ENCODE measurements at places on chromosomes 11 and 22.

DNA sequence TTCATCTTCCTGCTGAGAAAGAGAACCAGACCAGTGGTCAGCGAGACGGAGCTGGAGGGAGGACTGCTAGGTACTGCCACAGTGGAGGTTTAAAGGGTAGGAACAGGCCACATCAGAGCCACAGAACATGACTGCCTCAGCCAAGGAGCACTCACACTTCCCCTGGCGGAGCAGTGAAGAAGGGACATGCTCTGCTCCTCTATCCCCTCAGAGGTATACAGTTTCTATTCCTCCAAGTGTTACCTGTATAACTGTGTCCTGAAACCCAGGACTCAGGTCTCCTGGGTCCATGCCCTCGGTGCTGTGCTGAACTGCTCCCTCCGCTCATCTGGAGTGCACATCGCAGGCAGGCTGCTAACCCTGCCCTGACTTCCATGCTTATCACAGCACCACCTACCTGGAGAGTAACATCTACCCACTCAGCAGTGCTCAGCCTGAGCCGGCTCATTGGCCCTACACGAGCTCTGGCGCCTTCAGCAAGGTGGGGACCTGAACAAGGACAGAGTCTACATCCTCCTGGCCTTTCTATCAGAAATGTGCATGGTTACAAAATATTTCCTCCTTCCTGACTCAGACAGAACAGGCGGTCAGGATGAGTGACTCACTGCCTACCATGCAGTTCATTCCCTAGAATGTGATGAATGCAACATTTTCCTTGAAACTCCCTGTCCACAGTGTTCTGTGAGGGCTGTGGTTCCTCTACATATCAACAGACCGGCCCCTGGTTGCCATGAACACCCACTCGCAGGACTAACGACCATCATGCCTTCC is 52.9 kb downstream of the C11orf58 start:
- H3K4me3 ChIP-seq: no peak overlapping the region
- H3K36me3 ChIP-seq: no peaks in the 10 kb centered on the region
- H3K27ac ChIP-seq: peak overlapping the region; percentile 7
- DNase-seq: peak; percentile 62

- DNase-seq: no peak
- H3K27ac ChIP-seq: no peak overlapping the region
- H3K36me3 ChIP-seq: no peaks in the 10 kb centered on the region
- H3K4me3 ChIP-seq: no peak overlapping the region
- H3K27me3 ChIP-seq: no peaks in the 10 kb centered on the region
Observed at GRCh38 chr11:73162196-73162740, 20.1 kb upstream of the FCHSD2 start.

- no peaks in the 10 kb centered on the region for H3K36me3 ChIP-seq
- H3K27ac ChIP-seq: no peak overlapping the region
- H3K27me3 ChIP-seq: no peaks in the 10 kb centered on the region
- no peak overlapping the region for H3K4me3 ChIP-seq
Observed at GRCh38 chr11:36131721-36132397, 157.4 kb downstream of the COMMD9 start.

DNA sequence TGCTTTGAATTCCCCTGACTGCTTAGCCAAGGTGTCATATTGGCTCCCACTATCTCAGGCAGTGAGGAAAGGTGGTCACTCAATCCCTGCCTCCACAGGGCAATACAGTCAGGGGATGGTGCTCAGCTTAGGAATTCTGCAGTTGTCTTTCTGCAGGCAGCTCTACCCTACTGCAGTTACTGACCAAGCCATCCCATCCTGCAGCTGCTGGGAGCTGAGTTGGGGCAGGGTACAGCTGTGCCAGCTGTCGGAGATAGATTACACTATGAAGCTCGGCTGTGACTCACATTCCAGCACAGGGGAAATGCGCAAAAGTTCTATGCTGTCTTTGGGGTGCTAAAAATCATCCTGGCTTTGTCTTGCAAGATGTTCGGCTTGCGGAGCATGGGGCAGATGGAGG is 4.4 kb upstream of the DAGLA start:
- H3K27me3 ChIP-seq: peaks cover 38% of the 10 kb centered on the region
- no peak for DNase-seq
- H3K4me1 ChIP-seq: peaks cover 8% of the 10 kb centered on the region
- no peak overlapping the region for H3K27ac ChIP-seq
- no peak overlapping the region for H3K4me3 ChIP-seq

GRCh38 chr11:7531011-7531410 is 17.2 kb downstream of the PPFIBP2 start:
- no peaks in the 10 kb centered on the region for H3K4me1 ChIP-seq
- H3K4me3 ChIP-seq: no peak overlapping the region
- no peaks in the 10 kb centered on the region for H3K36me3 ChIP-seq
- peaks cover 4% of the 10 kb centered on the region for H3K27me3 ChIP-seq

DNA sequence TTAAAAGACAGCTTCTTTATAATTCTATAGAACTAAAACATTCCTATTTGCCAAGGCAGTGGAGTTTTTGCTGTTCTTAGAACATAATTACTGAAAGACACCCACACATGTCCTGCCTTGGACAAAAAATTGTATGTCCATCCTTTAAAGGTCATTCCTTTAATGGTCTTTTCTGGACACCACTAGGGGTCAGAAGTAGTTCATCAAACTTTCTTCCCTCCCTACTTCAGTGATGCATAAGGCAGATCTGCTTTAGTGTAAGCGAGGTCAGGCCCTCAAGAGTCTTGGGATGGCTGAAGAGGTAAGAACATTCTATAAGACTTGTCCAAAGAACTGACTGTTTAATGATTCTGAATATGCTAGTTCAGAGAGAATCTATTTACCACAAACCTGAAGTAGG is 4.3 kb upstream of the OR51V1 start:
- H3K36me3 ChIP-seq: no peaks in the 10 kb centered on the region
- H3K27me3 ChIP-seq: peaks cover 32% of the 10 kb centered on the region
- no peak overlapping the region for H3K27ac ChIP-seq
- peak; percentile 68 for DNase-seq

DNA sequence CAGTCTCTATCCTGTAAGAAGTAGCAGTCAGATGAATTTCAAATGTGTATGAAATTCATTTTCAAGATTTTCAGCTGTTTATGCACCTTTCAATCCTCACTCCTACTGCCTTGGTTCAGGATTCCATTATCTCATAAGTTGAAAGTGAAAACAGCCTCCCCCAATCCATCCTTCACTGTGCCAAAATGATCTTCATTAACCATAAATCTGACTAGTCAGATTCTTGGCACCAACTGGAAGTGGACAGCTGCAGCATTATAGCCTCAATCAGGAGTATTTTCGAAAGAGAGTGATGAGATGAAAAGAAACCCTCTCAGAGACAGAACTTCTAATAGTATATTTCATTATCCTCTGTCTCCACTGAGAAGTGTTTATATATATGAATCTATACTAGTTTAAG is 365.3 kb upstream of the PDGFD start:
- H3K4me3 ChIP-seq: no peak overlapping the region
- H3K4me1 ChIP-seq: no peaks in the 10 kb centered on the region
- no peak overlapping the region for H3K27ac ChIP-seq
- H3K36me3 ChIP-seq: no peaks in the 10 kb centered on the region

DNA sequence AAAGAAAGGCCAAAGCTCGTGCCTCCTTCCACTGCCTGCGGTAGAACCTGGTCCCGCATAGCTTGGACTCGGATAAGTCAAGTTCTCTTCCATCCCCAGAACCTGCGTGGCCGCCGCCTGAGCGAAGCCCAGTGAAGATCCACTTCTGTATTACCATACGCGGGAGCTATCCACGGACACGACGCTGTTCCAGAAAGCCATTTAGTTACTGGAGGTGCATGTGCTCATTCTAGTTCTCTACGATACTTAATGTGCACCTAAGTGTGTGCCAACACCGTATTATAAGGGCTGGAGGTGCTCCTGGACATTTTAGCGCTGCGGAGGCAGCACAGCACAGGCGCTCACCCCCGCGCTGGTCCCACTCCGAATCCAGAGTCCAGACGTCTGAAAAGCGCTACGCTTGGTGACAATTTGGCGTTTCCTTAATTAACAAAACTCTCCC is 1.4 kb downstream of the WT1 start:
- 0 out of 2 replicates have a peak, but pooled peaks cover 4% of the 10 kb centered on the region for H3K27me3 ChIP-seq
- DNase-seq: no peak

GRCh38 chr11:44324749-44325525 is 15.0 kb upstream of the ALX4 start:
- no peaks in the 10 kb centered on the region for H3K4me1 ChIP-seq
- H3K27me3 ChIP-seq: peaks cover 29% of the 10 kb centered on the region
- H3K27ac ChIP-seq: no peak overlapping the region

GRCh38 chr11:112160091-112160848 is 3.6 kb downstream of the IL18 start:
- no peaks in the 10 kb centered on the region for H3K27me3 ChIP-seq
- peak overlapping the region; percentile 86 for H3K27ac ChIP-seq
- no peak for DNase-seq
- peak overlapping the region; percentile 21 for H3K4me3 ChIP-seq
- H3K4me1 ChIP-seq: peaks cover 49% of the 10 kb centered on the region
- H3K36me3 ChIP-seq: peaks cover 12% of the 10 kb centered on the region

DNA sequence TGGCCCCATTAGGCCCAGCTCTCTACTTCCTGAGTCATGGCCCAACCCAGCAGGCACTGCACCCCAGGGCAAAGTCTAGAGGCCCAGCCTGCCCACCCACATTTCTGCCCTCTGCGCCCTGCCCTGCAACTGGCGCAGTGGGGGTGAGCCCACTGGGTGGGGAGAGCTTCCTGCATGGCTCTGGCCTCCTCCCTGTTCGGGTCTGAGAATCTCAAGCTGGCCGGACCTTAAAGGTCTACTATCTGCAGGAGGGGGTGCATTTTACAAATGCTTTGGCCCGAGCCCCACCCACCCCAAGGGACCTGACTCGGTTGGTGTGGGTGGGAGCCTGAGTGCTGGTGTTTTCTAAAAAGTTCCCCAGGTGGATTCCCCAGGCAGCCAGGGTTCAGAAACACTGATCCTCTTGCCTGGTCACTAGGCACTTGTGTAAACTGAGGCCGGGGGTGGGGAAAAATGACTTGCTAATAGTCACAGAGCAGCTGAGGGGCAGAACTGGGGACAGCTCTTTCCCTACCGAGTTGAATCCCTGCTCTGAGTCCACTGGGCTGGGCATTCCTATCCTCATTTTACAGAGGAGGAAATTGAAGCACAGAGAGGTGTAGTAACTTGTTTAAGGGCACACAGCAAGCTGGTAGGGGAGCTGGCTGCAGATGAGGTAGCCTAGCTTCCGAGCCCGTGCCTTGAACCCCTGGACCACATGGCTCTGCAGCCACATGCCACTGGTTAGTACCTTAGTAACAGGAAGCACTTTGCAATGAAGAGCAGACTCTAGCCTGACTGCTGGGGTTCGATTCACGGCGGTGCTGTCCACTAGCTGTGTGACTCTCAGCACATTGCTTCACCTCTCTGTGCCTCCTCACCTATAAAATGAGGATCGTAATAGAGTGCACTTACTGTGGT is 36.3 kb downstream of the CD82 start:
- no peak overlapping the region for H3K27ac ChIP-seq
- H3K4me3 ChIP-seq: no peak overlapping the region
- no peak for DNase-seq
- no peaks in the 10 kb centered on the region for H3K36me3 ChIP-seq
- no peaks in the 10 kb centered on the region for H3K27me3 ChIP-seq
- H3K4me1 ChIP-seq: no peaks in the 10 kb centered on the region

GRCh38 chr11:60957188-60957587 is 5.2 kb upstream of the SLC15A3 start:
- 0 out of 2 replicates have a peak, but pooled peaks cover 1% of the 10 kb centered on the region for H3K27me3 ChIP-seq
- DNase-seq: no peak

DNA sequence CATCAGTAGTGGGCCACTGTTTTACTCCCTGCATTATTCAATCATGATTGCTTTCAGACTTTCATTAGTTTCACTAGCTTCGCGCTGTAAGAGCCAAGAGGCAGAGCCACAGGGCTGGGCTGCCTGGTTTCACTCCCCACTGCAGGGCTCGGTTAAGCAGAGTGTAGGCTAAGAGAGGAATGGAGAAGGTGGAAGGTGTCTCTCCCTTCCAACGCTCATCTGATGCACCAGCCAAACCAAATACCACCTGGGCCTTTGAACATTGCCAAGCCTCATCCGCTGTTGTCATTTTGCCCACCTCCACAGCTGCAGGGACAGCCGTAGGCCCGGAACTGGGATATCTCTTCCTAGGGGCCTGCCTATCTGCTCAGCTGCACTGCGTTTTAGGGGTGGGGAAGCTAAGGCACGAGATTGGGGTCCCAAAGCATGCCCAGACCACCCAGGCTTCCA is 480 bp upstream of the SMARCB1 start:
- peaks cover 34% of the 10 kb centered on the region for H3K4me1 ChIP-seq
- no peaks in the 10 kb centered on the region for H3K36me3 ChIP-seq
- H3K27me3 ChIP-seq: no peaks in the 10 kb centered on the region
- H3K27ac ChIP-seq: peak overlapping the region; percentile 98
- no peak for DNase-seq

- H3K36me3 ChIP-seq: no peaks in the 10 kb centered on the region
- no peak for DNase-seq
- no peak overlapping the region for H3K4me3 ChIP-seq
- no peak overlapping the region for H3K27ac ChIP-seq
- H3K27me3 ChIP-seq: no peaks in the 10 kb centered on the region
Observed at GRCh38 chr22:47395481-47395880, 633.0 kb downstream of the TBC1D22A start.

DNA sequence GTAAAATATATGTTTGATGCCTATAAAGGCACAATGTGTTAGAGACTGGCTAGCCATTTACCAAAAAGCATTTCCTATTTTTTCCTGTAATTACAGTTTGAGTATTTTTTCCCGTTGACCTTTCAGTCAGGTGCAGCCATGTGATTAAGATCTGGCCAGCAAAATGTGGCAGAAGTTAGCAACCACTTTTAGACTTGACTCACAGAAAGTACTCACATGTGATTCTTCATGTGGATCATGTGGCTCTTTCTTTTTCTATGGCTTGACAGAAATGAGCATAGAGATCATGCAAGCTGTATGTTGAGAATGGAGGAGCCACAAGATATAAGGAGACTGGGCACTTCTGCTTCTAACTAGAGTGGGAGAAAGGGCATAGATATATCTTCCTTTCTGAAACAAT is 27.3 kb upstream of the RAB38 start:
- no peak for DNase-seq
- H3K36me3 ChIP-seq: no peaks in the 10 kb centered on the region
- H3K4me1 ChIP-seq: peaks cover 6% of the 10 kb centered on the region
- no peak overlapping the region for H3K4me3 ChIP-seq
- no peaks in the 10 kb centered on the region for H3K27me3 ChIP-seq

- H3K4me1 ChIP-seq: peaks cover 14% of the 10 kb centered on the region
- H3K4me3 ChIP-seq: no peak overlapping the region
- no peaks in the 10 kb centered on the region for H3K27me3 ChIP-seq
- H3K27ac ChIP-seq: no peak overlapping the region
- H3K36me3 ChIP-seq: no peaks in the 10 kb centered on the region
- DNase-seq: no peak
Observed at GRCh38 chr22:46727813-46728364, 10.2 kb downstream of the CERK start.

DNA sequence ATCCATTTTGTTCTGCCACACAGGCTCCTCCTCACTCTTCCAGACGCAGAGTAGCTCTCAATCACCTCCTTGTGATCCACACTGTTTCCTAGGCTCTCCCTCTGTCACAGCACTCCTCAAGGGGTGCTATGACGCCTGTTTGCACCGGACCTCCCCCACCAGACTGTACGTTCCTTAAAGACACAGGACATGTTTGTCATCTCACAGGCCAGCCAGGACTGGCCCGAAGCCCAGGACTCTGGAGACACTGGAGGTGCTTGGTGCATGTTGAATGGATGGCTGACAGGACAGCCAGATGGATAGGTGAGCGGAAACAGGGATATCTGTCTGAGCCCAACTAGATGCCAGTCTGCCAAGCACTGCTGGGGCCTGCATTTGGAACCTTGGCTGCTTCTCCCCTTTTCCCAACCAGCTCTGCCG is 13.6 kb downstream of the PLA2G6 start:
- H3K4me3 ChIP-seq: no peak overlapping the region
- H3K36me3 ChIP-seq: no peaks in the 10 kb centered on the region
- H3K27ac ChIP-seq: no peak overlapping the region
- no peak for DNase-seq
- H3K27me3 ChIP-seq: no peaks in the 10 kb centered on the region
